Pons (tissue), 1 donor: ENCODE measurements at places on chromosomes 1 and 21.

DNA sequence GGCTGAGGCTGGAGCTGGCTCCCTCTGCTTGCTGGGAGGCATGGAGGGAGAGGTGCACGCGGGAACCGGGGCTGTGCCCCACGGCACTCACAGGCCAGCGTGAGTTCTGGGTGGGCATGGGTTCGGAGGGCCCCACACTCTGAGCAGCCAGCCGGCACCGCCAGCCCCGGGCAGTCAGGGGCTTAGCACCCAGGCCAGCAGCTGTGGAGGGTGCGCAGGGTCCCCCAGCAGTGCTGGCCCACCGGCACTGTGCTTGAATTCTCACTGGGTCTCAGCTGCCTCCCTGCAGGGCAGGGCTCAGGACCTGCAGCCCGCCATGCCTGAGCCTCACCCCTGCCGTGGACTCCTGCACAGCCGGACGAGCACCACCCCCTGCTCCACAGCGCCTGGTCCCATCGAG, 164.9 kb upstream of the PLD5 start:
- DNase-seq = no peak

DNA sequence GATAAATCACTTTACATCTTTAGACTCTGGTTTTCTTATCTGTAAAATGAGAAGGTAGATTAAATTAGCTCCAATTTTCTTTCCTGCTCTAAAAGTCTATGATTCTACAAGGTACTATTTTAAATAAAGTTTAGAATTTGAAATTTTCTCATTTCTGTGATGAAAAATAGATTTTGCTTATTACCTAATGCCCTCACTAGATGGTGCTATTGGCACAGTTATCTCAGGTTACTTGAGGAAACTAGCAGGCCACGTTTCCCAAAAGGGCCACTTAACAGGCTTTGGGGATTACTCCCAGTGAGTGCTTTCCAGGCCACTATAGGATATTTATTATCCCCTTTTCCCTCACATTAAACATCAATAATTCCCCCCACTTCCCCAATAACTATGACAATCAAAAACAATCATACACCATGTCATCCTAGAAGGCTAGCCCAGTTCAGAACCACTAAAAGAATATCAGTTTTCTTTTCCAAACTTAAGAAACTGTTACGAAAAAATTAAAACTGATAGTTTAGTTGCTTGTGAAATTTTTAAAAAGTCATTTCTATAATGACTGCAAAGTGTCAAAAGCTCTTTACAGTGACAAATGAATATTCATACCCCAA, 30.6 kb downstream of the OMA1 start:
- DNase-seq = peak; percentile 89

GRCh38 chr1:41698916-41699860, 214.7 kb upstream of the EDN2 start:
- DNase-seq = no peak

DNA sequence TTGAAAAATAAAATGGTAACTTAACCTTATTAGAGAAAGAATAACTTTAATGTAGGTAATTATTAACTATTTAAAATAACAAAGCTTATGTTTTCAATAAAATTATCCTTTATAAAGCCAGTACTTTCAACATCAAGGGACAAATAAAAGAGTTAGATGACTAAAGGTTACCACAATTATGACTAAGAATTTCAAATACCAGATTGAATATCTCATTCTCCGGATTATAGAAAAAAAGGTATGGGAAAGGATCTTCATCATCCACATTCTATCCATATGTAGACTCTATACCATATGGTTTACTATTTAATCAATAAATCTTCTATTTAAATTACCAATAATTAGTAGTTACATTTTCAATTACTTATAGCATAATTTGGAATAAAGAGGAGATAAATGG, 62.8 kb downstream of the TOR3A start:
- no peak for DNase-seq

- DNase-seq = no peak
Observed at GRCh38 chr1:170377896-170378634, 153.9 kb upstream of the GORAB start.

DNA sequence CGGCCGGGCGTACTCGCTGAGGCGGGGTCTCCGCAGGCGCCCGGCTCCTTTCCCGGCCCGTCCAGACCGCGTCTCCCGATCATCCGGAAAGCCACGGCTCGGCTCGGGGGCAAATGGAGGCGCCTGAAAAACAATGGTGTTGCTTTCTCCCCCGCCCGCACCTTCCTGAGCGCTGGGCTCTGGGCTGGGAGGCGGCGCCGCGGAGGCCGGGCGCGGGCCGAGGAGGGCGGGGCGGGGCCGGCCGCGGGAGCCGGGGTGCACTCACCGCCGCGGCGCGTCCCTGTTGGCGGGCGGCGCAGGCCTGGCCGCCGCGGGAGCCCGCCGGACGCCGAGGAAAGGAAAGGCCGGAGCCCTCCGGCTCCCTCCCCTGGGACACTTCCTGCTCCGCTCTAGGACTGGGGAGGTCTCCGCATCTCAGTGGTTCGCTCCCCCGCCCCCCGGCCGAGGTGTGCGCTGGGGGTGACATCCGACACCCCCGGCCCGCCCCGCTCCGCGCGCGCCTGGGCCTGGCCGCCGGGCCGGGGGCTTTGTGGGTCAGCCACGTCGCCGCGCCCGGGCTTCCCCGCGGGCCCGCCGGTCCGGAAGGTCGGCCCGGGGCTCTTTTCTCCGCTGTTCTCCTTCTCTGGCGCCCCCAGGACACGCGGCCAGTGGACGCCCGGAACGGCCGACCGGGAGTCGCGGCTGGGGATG, at the start of gene ZNF496:
ZNF496 (minus strand) TSS at position 343 of the 690 bp plus-strand sequence. CDS start 2,289 bp downstream, outside the sequence.
- DNase-seq = peak; percentile 39

DNA sequence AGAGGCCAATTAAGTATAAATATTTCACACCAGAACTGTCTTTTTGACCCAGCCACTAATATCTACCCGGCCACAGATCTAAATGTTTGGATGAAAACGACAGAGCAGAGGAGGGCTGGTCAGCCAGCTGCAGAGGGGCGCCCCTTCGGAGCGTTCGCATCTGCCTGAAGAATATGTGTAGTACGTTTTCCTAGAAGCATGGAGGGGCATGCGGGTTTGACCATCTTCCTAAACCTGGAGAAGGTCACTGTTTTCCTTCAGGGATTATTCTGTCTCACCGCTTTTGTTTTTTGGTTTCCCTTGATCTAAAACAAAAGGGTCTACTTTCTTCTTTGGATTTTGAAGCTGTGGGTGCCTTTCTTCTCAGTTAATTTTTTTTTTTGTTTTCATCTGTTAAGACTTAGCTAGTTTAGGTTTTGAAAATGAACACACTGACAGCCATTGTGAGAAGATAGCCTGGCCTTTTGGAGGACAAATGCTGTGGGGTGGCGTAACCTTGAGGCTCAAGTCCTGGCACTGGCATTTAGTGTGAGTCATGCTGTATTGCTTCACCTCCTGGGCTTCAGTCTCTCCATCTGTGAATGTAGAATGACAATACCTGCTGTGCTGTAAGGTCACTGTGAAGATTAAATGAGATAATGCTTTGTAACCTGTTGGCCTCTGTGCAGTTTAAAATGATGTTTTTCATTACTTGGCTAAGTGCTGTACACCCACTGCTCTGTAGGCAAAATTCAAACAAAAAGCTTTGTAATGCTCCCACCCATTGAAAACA, 74.1 kb upstream of the IRF2BP2 start:
- DNase-seq = no peak

DNA sequence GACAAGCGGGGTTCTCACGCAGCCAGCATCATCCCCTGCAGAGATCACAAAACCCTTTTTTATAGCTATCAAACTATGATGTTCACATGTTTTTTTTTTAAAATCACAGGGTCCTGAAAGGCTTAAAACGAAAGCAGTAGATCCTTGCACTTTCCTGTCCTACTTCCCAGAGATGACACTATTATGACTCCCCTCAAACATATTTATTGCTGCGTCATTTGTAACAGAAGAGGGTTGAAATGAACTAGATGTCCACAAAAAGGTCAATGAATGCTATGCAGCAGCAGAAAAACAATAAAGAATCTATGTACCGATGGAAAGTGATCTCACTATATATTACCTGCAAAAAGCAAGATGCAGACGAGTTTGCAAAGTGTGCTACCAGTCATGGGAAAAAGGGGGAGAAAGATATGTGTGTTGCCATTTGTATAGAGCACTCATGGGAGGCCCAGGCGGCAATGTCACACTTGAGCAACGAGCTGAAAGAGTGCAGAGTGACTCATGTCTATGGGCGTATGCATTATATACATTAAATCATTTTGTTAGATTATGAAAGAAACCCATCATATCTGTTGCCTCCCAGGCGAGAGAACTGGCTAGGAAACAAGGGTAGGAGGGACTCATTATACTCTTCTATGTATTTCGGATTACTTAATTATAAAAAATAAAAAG, 68.9 kb upstream of the PARP1 start:
- no peak for DNase-seq

DNA sequence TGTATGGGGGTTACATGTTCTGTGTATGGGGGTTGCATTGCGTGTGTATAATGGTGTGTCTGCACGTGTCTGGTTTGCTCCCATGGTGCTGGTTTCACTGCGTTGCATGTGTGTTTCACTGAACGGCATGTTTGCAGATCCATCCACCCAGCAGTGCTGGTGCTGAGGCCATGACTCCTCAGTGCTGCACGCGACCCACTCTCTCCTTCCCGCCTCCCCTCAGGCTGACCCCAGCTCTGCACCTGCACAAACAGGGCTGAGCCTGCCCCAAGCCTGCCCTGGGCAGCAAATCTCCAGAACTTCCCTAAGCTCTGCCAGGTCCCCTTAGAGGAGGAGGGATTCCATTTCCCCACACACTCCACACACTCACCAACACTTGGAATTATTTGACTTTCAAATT, 18.7 kb downstream of the ACTRT2 start:
- DNase-seq = no peak

DNA sequence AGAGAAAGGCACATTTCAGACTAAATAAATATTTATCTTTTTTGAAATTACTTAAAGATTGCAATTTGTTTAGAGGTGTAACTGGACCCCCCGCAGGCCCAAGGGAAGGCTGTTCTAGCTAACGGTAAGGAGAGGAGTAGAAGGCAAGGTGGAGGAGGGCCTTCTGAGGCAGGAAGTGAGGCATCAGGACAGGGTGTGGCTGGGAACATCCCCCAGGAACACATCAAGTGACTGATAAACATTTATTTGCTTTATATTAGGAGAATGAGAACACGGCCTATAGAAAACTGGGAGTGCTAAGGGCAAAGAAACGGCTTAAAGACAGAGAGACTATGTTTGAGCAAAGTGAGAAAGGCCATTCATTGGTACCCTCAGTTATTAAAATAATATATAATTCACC, 23.2 kb downstream of the HIVEP3 start:
- DNase-seq = no peak

GRCh38 chr1:16617114-16617631, 3.8 kb upstream of the NBPF1 start:
- DNase-seq = peak; percentile 9
